Fibroblast of villous mesenchyme (primary cell): ENCODE measurements at places on chromosomes 6 and 20. TPM values are rescaled to one million over a fixed set of nuclear protein-coding genes. Genes with fewer than 3 reads are reported as not detected.

SFTA2 gene
- not detected in 2 replicates for total RNA-seq

GRCh38 chr6:160972111-160972510 is 19.5 kb upstream of the MAP3K4 start:
- peak; percentile 86 for DNase-seq

IL17F gene
- total RNA-seq = under 0.01 TPM in 1 of 2 replicates, not detected in the other

DNA sequence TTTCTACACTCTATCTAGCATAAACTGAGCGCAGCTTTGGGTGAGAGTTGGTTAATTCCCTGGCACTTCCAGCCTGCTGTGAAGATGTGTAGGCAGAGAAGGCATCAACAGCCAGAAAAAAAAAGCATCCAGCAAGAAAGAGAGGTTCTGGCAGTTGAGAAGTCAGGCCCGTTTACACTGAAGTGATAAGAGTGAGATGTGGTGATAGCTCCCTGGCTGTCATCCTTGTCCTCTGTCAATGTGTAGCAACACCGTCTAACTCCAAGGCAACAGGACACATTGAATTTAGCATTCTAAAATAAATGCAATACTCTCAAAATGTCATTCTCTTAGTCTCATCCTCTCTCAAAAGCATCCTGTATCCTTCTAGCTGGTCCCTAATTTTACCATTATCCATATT is 193.6 kb upstream of the BTBD3 start:
- DNase-seq = no peak

GRCh38 chr20:38760978-38761377 is 12.7 kb downstream of the ACTR5 start:
- DNase-seq = no peak

ZNFX1 gene
- 39.3 and 56.6 TPM in 2 replicates for total RNA-seq

LSM14B gene
- total RNA-seq = 28.7 and 30.7 TPM in 2 replicates

- DNase-seq = no peak
Measured at GRCh38 chr6:72724545-72724944, 102.7 kb downstream of the KCNQ5 start.

COL20A1 gene
- total RNA-seq = under 0.01 TPM in 1 of 2 replicates, not detected in the other

DNA sequence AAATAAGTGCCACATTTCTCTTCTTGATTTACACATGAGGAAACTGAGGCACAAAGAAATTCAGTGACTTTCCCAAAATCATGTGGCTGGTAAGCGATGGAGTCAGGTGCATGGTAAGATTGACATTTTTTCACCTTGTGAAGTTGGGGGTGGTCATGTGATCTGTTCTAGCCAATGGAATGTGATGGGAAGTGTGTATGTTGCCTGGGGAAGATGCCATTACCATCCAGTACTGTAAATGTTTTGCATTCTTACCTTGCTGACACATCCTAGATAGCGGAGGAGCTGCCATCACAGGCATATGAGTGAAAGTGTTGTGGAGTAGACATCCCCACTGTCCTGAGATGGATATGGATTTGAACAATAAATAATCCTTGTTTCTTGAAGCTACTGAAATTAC is 499.6 kb upstream of the SULF2 start:
- DNase-seq = no peak

DNA sequence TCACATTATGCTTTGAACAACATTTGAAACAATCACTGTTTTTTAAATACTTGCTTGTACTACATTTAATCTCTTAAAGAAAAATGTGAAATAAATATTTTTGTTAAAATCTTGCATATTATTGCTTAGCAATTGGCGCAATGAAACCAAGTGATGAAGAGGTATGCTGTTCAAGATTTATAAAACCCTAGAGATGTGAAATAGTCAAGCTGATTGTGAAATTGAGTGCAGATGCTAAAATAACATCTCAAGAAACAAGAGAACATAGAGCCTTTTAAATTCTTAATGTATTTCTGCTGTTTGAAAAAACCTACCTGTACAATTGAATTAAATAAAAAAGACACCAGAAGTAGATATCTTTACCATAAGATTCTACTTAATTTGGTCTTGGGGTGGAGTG is 179.2 kb upstream of the MCHR2 start:
- no peak for DNase-seq

GRCh38 chr6:145151624-145152023 is 583.7 kb downstream of the EPM2A start:
- no peak for DNase-seq

GRCh38 chr6:14063756-14064155 is 53.8 kb upstream of the CD83 start:
- no peak for DNase-seq

GRCh38 chr6:32074996-32075532 is 34.1 kb downstream of the TNXB start:
- DNase-seq = no peak

DNA sequence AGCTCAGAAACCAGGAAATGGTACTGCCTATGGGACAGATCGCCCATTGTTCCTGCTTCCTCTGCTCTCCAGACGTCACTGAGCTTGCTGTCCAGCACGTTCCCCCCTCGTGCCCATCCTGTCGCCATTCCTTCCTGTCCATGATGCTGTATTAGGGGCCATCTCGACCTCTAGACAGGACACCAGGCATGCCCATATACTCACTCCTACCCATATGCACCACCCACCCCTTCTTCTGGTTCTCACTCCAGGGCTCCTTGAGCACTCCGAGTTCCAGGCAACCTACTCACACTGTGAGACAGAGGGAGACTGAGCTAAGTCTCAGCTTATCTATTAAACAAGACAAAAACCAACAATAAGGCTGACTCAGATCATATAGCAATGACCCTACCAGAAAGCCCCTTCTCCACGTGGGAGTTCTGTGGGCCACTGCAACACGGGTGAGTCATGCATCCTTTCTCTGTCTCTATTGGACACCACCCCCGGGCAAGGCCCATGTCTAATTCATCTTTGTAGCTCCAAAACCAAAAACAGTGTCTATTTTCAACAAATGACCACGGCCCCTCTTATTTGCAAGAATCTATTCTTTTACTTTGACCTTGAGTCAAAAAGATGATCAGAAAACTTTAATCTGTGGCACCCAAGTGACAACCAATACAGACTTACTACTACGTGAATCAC is 65.7 kb downstream of the PSMG4 start:
- peak; percentile 39 for DNase-seq

SLC17A3 gene
- total RNA-seq = not detected in 2 replicates
